Chondrocyte (in vitro differentiated cells): ENCODE measurements at places on chromosomes 13 and 19. TPM values are rescaled to one million over a fixed set of nuclear protein-coding genes. Genes with fewer than 3 reads are reported as not detected.

The ZNF99 gene
- not detected in 3 replicates for total RNA-seq

The PCDH20 gene
- total RNA-seq = 0.10 to 0.19 TPM (median 0.15 TPM) in 3 replicates

The PLIN4 gene
- 0.05 TPM in 2 of 3 replicates, not detected in the other for total RNA-seq

The STAP2 gene
- total RNA-seq = 0.85 to 2.0 TPM (median 1.0 TPM) in 3 replicates

The RXFP2 gene
- total RNA-seq = not detected in 3 replicates

The PLK5 gene
- total RNA-seq = 0.12 TPM in 1 of 3 replicates, not detected in the others
